ENCODE measurements at places on chromosomes 3 and 15.
A peak's percentile ranks its signal among the peaks of the same experiment; 100 is the strongest.

- DNase-seq = no peak
Observed at GRCh38 chr3:130948929-130949328, 55.0 kb downstream of the ATP2C1 start.

DNA sequence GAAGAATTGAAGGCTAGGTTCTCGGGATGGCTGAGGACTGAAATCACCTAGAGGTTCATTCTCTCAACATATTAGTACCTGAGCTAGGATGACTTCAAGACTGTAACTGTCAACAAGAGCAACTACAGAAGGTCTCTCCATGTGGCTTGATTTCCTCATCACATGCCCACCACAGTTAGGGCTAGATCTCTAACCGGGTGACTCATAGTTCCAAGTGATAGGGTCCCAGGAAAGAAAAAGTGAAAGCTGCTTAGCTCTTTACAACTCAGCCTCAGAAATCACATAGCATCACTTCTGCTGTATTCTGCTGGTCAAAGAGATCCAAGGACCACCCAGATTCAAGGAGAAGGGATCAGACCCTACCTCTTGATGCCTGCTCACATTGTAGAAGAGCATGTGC is 165.4 kb upstream of the AGTR1 start:
- no peak for DNase-seq

- DNase-seq = no peak
Observed at GRCh38 chr15:76376816-76377215, 40.2 kb downstream of the ISL2 start.

DNA sequence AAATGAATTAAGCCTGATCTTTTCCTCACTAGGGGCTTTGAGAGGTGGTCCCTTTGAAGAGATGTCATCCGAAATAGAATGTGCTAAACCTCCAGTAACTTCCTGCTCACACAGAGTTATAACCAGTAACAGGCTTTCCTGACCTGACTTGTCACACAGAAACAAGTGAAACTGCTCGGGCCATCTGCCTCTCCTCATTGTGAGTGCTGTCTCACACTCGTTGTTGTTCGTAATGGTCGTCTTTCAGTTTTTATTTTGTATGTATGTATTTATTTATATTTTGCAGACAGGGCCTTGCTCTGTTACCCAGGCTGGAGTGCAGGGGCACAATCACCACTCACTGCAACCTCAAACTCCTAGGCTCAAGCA is 24.0 kb downstream of the ACSBG1 start:
- no peak for DNase-seq

DNA sequence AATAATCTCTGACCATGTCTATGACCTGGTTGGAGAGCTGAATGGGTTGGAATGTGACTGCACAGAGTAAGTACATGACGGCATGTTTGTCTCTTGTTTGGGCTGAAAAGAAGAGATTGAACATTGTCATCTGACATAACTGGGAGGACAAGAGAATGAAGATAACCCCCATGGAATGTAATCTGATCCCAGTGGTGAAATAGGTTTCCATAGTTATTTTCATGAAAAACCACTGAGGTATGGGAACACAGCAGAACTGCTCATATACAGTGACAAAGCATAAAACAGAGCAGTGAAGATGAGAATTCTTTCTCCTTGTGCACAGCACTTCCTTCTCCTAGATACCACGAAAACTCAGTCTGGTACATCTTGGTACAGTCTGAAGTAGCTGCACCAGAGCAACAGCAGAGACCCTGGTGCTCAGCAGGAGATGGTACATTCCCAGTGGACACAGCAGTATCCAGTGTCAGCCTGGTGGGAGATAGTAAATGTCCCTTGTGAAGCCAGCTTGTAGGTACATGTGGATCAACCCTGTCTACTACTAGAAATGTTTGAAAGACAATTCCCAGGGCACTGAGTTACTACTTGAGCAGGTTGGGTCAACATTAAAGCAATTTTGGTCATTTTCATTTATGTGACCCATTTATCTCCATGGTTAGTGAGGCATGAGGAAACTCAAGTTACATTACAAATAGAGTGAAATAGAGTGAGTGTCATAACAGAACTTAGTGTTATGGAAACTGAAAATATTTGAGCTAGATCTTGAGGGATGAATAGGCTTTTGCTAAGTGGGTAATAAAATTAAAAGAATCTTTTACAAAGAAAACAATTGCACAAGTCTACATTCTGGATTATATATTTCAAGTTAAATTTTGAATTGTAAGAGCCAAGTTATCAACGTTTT is 178.3 kb downstream of the SUCNR1 start:
- DNase-seq = no peak

DNA sequence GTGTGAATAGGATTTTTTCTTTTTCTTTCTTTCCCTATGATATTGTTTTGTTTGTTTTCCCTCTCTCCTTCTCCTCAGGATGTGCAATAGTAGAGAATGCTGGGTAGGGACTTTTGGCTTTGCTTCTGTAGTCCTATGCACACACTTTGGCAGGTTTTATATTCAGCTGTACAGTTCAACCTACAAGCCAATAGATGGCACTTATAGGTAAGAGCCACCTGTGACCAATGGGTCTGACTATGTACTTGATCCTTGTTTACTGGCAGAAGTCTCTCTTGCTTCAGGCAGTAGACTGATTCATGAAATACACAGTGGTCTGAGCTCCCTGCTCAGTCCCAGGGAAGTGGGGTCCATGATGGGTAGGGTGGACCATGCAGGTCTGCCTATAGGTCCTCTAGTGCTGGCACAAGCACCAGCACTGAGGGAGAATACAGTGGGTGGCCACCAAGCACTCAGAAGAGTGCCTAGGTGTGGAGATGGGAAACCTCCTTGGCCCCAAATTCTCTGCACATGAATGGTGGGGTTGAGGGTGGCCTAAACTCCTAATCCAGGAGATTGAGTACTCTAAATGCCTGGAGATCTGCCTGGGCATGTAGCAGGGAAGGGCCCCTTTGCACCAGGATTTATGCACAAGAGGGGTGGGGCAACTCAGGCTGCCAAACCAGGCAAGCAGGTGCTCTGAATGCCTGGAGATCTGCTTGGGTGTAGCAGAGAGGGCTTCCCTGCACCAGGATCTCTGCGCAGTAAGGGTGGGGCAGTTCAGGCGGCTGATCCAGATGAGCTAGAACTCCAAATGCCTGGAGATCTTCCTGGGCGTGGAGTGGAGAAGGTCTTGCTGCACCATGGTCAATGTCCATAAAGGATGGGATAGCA is 176.1 kb downstream of the DOCK3 start:
- DNase-seq = no peak

- no peak for DNase-seq
Observed at GRCh38 chr15:94206463-94207167, 24.7 kb upstream of the MCTP2 start.

DNA sequence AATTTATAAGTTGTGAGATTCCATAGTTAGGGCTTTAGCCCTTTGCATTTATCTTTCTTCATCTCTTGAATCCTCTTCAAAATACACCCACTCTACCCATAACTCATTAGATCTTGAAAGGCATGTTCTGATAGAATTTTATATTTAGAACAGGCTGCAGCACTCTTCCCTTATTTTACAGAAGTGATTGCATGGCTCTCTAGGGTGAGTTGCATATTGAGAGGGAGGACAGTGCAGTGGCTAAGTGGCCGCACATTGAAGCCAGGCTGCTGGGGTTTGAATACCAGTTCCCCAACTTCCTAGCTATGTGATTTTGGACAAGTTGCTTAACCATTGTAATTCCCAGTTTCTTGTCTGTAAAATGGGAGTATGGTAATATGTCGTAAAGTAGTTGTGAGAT is 2.5 kb downstream of the CD86 start:
- no peak for DNase-seq

- DNase-seq = no peak
Observed at GRCh38 chr3:105933871-105934270, 65.1 kb upstream of the CBLB start.

DNA sequence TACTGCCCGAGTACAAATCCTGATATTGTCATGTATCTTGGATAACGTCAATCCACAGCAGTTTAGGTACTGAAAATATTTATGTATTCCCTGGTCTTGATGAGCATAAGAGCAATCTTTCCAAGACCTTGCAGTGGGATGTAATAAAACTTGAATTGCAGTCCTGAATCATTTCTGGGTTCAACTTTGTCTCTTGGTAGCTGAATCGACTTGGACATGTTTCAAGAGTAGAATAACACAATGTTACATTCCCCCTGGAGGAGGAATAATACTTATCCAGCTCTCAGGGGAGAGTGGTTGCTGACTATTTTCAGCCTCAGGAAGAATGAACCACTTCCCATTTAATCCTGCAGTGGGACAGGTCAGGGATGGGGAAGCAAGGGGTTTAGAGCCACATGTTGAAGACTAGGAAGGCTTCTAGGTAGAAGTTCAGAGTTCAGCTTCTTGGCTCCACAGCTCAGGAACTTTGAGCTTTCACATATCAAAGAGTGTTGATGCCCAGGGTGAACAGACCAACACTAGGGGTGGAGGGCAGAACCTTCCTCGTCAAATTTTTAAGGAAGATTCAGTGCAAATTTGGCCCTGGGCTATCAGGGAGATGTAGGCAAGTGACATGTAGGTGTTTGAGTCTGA is 43.4 kb upstream of the GPD1L start:
- no peak for DNase-seq

DNA sequence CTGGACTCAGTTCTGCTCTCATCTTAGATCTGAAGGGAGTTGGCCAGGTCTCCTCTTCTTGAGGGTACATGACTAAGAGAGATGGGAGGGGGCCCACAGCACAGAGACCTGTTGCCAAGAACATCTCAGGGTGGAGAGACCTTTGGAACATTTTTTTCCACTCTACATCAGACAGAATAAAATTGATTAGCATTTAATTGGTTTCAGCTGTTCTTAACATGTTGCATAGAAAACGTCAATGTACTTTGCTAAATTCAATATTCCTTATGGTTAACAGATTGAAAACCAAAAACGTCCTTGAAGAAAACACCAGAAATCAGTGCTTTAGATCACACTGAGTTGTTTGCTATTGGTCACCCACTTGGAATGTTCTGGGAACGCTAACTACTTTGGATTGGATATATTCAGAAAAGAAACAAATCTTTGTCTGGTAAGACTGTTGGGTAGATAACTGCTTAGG is 36.4 kb upstream of the FSTL1 start:
- peak; percentile 71 for DNase-seq

DNA sequence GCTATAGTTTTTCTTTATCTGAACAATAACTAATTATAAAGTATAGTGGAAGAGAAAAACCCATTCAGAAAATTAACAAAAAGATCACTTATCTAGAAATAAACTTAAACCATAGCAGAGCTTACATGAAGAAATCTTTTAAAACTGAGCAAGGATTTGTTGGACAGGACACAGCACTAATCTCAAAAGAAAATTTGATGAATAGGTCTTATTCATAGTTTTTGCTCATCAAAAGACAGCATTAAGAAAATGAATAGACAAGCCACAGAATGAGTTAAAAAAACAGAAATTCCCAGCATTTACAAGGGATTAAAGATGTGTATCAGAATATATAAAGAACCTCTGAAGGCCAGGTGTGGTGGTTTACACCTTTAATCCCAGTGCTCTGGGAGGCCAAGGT is 29.5 kb downstream of the PIK3CA start:
- DNase-seq = no peak

- no peak for DNase-seq
Observed at GRCh38 chr15:68655686-68656437, 77.1 kb downstream of the CORO2B start.

- DNase-seq = no peak
Observed at GRCh38 chr15:57158997-57159668, 217.2 kb upstream of the CGNL1 start.

DNA sequence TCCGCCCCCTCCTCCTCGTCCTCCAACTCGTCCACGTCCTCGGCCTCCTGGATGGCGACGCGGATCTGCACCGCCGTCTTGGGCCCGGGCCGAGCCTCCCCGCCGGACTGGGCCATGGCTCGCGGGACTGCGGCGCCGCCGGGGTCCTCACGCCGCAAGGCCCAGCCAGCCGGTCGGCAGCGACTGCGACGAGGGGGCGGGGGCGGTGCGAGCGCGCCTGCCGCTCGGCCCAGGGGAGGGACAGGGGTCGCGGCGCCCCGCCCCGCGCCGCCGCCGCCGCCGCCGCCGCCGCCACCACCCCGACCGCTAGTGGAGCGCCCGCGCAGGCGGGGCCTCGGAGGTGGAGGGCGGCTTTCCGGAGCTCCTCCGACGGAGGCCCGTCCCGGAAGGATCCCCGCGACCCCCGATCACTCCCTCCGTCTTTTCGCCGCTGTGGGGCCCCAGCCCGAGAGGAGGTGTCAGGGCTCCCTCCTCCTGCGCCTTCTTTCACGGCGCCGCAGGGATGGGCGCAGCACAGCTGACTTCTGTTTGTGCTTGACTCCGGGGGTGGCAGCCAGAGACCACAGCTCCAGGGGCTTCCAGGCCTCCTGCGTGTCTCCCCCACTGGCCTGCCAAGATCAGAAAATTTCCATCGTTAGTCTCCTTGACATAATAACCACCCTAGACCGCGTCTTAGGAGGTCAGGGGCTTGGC is at the start of gene LARP6:
LARP6 (minus strand) TSS at position 185 of the 693 bp plus-strand sequence; CDS start at position 116, 69 bp downstream.
- DNase-seq = peak; percentile 82

DNA sequence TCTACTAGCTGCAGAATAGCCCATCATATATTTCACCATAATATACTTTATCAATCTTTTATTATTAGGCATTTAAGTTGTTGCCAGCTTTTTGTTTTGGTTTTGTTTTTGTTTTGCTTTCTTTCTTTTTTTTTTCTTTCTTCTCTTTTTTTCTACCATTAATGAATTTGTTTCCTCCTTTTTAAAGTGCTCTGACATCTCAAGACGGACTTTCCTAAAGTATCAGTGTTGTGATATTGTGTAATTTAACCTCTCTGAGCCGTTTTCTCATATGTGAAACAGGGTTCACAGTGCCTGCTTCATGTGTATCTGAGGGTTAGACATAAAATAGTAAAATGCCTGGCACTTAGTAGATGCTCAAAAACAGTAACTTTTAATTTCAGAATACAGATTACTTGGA is 109.5 kb upstream of the IL12A start:
- DNase-seq = no peak

- no peak for DNase-seq
Observed at GRCh38 chr3:172615296-172615695, 92.1 kb upstream of the TNFSF10 start.
